ENCODE measurements at places on chromosomes 11 and 22. TPM values are rescaled to one million over a fixed set of nuclear protein-coding genes. Genes with fewer than 3 reads are reported as not detected.

DNA sequence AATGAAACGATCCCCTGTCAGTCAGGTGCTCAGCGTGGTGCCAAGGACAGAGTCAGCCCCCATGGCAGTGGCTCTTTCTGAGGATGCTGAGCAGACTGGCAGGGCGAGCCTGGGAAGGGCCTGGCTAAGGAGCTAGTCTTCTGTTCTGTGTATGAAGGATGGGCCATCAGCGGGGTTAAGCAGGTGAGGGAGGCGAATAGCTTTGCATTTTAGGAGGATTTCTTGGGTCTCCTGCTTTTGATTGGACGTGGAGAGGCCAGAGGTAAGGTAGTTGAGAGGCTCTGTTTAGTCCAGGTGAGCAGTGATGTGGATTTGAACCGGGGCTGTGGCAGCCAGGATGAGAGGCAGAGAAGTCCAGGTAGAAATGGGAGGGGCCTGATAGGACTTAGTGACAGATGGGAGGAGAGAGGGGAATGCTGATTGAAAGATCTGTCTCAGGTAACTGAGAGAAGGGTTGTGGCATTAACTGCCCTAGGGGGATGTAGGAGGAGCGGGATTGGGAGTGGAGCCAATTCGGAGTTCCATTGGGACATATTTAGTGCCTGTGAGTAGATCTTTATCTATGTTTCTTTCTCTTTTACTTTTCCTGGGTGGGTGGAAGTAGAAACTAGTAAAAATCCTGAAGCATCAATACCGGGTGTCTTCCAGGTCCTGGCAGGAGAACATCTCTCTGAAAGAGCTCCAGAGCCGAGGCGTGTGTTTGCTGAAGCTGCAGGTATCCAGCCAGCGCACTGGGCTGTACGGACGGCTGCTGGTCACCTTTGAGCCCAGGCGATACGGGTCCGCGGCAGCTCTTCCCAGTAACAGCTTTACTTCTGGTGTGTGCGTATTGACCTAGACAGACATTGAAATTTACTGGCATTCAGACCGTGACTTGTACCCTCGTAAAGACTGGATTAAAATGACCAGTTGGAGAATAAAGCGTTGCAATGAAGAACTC is 2.0 kb downstream of the IGHMBP2 start:
- no peak for DNase-seq

Gene E2F8
- total RNA-seq, result 2.0 TPM

DNA sequence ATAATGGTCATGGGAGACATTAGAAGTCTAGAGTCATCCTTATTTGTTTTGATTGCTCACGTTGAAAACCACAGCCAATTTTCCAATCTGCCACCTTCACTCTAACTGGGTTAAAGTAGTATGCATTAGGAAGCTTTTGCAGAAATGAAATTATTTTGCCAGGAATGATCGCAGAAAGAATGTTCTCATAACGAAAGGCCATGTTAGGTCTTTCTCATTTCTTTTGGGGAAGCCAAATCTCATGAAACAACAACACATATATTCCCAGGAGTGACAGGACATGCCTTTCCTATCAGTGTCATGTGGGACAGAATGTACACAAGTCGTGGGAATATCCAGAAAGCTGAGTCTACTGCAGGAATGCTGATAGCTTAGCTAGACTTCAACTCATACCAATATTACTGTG is 386.3 kb downstream of the AASDHPPT start:
- DNase-seq, result no peak

DNA sequence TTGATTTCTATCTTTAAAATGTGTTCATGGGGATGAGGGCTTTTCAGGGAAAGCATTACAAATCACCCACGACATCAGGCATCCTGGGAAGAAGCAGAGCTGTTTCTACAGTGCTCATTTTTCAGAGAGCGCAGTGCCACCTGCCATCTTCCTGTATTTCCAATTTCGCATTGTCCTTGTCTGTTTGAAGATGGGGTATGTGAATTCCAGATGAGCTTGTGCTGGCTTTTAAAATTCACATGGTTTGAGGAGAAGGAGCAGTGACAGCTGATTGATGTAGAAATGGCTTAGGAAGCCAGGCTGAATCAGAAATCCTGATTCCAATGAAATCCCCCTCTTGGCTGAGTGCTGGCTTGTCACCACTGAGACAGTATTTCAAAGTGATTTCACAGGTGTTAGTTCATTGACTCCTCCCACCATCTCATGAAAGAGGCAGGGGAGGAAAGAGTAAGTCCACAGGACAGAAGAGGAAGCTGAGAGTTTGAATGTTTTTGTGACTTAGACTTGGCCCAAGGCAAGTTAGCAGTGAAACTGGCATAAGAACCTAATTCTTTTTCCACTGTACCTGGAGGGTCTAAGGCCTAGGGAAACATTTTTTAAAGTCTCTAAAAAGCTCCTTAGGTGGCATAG is 344.6 kb upstream of the C11orf87 start:
- DNase-seq, result no peak

Gene ARVCF
- 25.2 TPM for total RNA-seq

Data from lower leg skin (tissue), 4 donors.